ENCODE measurements at places on chromosomes 7 and 10.

DNA sequence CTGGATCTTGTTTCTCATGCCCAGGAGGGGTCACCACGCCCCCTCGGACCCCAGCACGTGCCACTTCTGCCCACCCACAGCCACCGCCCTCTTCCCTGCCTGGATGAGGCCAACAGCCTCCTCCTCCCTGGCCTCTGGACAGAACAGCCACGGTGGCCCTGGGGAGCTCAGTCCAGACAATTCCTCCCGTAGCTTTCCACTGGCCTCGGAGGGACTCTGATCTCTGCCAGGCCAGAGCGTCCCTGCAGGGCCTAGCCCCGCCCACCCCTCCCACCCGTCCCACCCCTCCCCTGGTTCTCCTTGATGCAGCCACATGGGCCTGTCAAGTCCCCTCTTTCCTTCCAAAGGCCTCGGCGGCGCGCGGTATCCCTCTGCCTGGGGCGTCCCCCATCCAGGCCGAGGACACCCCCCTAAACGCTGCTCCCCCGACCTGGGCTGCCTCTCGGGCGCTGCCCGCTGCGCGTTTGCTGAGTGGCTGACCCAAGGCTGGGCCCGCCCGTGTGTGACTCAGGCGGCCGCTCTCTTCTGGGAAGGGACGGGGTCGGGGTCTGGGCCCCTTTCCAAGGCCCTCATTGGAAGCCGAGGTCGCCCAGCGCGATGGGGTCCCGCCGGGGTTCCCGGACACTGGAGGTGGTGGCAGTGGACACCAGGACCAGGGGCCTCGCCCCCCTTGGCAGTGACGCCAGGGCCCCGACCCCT is 557 bp downstream of the TMEM120A start:
- no peak for DNase-seq

DNA sequence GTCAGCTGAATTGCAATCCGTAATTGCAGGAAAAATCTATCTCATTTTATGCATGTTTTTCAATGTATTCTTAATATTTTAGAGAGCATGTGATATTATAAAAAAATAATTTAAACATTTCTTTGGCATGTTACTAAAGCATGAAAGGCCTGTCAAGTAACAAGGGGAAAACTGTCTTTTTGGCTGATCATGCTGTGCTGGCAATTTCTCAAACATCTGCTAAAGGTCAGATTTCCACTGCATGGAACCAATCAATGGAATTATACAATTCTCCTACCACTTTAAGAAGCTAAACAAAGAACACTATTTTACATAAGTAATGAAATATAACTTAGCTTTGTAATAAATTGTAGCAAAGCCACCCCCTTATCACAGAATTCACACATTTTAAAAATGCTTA is 49.4 kb downstream of the JMJD1C start:
- DNase-seq, result no peak

- no peak for DNase-seq
Measured at GRCh38 chr7:140605337-140605736, 35.3 kb downstream of the DENND2A start.

DNA sequence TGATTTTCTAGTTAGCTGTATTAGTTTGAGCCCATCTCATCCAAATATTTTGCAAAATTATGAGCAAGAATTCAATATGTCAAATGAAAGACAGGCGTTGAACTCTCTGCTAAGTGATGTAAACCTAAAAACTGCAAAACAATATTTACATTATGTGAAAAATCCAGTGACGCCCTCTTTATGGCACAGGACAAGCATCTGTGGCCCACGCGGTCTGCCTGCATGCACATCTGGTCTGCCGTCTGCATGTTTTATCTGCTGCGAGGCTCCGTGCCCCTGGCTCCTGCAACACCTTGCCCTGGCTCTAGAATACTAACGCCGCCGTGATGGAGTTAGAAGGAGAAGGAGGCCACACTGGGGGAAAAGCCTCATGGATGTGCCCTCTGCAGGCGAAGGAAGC is 142.0 kb downstream of the SVIL start:
- no peak for DNase-seq

DNA sequence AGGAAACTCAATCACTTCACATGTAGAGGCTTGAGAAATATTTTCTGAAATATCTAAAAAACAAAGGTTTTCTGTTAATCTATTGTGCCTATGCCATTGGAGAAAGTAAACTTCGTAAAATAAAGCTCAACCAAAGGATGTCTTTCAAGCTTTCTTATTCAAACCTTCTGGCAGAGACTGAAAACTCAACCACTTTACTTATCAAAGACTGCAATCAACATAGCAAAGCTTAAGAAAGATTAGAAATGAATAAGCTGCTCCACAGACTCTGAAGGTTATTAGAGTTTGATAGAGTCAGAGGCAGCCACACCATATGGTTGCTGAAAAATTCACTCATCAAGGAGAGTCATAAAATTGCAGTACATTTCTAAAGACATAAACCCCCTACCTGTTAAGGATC is 245.8 kb upstream of the MEOX2 start:
- no peak for DNase-seq

DNA sequence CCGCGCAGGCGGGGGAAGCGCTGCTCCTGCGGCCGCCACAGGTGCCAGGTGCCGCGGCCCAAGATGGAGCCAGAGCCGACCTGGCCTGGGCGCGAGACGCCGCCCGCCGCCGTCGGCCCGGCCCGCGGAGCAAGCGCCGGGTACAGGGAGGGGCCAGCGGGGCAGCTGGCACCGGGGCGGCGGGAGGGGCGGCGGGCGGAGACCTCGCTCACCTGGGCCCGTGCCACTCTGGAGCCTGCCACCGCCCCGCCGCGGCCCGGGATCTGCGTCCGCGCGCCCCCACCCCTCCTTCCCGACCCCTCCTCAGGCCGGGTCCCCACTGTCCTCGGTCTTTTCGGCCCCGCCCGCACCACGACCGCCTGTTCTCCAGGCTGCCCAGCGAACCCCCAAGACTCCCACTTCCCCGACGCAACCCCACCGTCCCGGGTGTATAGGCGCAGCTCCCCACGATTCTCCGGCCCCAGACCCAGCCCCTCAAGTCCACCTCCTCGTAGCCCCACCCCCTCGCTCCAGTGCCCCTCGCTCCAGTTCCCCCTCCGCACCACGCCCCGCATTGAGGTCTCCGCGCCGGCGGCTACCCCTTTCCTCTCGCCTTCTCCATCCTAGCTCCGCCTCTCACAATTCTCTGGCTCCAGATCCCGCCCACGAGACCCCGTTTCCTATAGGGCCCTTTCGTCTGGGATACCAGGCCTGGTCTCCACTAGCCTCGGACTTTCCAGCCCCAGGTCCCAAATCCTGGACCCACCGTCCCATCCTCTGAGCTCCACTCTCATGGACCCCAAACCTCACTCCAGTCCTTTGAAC is at the start of gene GPRIN2:
GPRIN2 (minus strand) TSS at position 144 of the 804 bp plus-strand sequence. CDS start 5,922 bp downstream, outside the sequence.
- DNase-seq, result no peak

DNA sequence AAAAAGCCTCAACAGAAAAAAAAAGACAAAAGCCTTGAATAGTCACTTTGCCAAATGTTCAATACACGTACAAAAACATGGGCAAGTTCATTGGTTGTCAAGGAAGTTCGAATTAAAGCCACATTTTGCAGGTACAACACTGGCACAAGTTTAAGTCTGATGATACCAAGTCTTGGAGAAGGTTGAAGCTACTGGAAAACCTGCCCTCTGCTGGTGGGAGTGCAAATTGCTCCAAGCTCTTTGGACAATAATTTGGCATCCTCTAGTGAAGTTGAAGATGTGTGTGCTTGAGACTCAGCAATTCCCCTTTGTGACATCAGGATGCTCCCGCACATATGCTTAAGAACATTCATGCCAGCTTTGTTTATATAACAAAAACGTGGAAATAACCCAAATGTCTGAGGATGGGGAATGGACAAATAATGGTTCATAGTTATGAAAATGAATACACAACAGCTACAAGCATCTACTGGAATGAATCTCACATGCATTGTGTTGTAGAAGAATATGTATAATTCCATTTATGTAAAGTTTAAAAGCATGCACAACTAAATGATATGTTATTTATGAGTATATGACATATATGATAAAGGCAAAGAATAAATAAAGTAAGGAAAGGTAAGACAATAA is 120.0 kb upstream of the PLPP4 start:
- DNase-seq, result peak; percentile 27

GRCh38 chr7:7798510-7798909 is 80.1 kb upstream of the RPA3 start:
- DNase-seq, result no peak

GRCh38 chr10:35552650-35553342 is 52.3 kb upstream of the GJD4 start:
- DNase-seq, result no peak

- DNase-seq, result no peak
Measured at GRCh38 chr7:29424295-29424983, 139.2 kb upstream of the PRR15 start.

- DNase-seq, result no peak
Measured at GRCh38 chr7:149261829-149262617, at the start of gene ZNF783. ZNF783 (plus strand) TSS chr7:149262196; CDS start chr7:149262334, 138 bp downstream.

GRCh38 chr7:139990142-139990535 is 72.6 kb downstream of the PARP12 start:
- DNase-seq, result no peak

DNA sequence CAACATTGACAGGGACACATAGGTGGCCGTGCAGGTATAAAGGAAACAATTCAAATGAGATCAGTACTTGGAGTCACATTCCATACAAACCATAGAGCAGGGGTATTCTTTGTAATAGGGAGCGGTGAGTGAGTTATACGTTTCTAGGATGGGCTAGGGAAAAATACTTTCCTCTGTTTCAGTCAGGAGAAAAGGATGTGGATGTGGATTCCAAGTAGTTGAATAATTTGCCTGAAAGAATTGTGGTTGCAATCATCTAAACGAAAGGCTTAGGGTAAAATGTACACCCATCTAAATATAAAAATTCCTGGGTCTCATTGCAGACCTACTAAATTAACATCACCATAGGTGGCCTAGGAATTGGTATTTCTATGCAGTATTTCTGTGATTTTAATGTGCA is 270.7 kb upstream of the IGFBP3 start:
- no peak for DNase-seq

- no peak for DNase-seq
Measured at GRCh38 chr10:16909961-16910792, 93.0 kb upstream of the RSU1 start.

- no peak for DNase-seq
Measured at GRCh38 chr10:2207246-2207922, 470.1 kb upstream of the ADARB2 start.

DNA sequence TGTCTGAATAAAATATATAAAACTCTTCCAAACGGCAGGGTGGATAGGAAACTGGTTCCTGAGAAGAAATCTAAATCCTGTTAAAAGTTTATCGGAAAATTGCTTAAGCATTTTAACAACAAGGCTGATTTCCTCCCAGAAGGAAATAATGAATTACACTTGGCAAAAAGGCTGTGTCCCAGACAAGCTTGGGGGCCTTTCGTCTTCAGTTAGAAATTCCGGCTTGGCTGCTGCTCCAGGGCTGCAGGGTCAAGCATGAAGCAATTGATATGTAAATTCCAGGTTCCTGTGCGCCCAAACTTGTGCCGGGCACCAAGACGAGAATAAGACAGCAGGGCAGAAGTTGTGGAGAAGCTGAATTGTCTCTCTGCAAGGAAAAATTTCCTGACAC is 38.0 kb upstream of the LBX1 start:
- no peak for DNase-seq

DNA sequence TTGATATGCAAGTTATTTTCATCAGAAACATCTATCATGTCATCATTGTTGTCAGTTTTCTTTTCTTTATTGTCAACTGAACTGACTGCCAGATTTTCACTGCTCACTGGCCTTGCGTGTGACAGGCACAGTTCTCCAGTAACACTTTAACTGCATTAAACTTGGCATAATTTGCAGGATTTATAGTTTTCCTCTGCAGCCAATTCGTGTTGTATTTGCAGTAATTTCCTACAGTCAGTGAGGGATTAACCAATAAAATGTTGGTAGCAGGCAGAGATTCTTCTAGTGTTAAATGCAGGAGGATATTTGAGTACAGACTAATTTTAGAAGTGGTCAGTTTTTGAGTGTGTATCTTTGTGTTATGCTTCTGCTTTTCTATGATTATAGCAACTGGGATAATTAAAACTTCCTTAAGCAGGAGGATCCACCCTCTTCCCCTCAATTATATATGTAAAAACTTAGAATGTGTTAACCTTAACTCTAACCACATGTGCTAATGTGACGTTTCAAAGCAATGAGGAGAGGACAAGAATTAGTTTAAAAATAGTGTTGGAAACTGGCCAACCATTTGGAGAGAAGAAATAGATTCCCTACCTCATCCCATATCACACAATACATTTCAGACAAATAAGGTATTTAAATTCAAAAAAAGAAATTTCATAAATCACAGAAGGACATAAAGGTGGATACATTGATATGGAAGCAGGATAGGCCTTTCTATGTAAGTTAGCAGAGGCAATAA is 365.5 kb upstream of the BMPER start:
- DNase-seq, result no peak

- DNase-seq, result peak; percentile 47
Measured at GRCh38 chr10:104049504-104050250, 36.0 kb downstream of the COL17A1 start.

DNA sequence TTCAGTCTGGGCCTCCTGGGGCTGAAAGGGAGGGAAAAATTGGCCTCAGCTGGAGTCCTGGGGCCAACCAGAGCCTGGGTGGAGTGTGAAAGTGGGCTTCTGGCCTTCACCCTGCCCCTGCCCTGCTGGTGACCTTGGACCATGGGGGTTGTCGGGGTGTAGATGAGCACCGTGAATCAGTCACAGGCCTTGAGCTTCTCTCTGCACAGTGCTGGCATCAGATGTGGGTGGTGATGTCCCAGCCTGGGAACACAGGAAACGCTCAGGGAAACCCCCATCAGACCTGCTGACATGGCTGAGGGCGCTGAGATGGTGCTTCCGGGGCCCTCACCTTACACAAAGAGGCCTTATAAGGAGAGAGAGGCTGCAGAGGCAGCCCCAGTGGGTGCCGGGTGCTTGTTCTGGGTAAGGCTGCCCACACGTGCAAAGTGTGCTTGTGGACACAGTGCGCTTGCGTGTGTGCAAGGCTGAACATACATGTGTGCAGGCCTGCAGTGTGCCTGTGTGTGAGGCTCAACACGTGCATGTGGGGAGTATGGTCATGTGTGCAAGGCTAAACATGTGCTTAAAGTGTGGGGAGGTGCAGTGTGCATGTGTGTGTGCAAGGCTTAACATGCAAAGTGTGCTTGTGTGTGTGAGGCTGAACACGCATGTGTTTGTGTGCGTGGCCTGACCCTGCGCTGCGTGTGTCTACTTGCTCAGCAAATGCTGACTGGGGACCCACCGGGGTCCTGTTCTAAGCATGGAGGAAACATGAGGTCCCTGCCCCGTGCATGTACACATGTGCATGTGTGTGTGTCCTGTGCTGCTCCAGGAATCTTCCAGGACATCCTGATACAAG is 6.5 kb downstream of the ARPC1B start:
- DNase-seq, result no peak

Measured in glomerular endothelial cell (primary cell).